Posterior cingulate gyrus (tissue), 11 donors: ENCODE measurements at places on chromosomes 3 and 15.

GRCh38 chr3:187274977-187275338 lies 16.6 kb downstream of the MASP1 start:
- DNase-seq: no peak

DNA sequence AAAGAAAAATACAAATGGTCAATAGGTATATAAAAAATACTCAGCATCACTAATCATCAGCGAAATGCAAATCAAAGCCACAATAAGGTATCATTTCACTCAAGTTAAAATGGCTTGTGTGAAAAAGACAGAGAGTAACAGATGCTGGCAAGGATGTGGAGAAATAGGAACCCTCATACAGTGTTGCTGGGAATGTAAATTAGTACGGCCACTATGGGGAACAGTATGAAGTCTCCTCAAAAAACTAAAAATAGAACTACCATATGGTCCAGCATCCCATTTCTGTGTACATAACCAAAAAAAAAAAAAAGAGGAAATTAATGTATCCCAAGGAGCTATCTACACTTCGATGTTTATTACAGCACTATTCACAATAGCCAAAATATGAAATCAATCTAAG lies 98.1 kb upstream of the TGFBR2 start:
- DNase-seq: no peak

GRCh38 chr15:31598620-31599019 lies 272.0 kb downstream of the KLF13 start:
- no peak for DNase-seq

GRCh38 chr3:94564247-94564646 lies 501.4 kb downstream of the NSUN3 start:
- DNase-seq: no peak

DNA sequence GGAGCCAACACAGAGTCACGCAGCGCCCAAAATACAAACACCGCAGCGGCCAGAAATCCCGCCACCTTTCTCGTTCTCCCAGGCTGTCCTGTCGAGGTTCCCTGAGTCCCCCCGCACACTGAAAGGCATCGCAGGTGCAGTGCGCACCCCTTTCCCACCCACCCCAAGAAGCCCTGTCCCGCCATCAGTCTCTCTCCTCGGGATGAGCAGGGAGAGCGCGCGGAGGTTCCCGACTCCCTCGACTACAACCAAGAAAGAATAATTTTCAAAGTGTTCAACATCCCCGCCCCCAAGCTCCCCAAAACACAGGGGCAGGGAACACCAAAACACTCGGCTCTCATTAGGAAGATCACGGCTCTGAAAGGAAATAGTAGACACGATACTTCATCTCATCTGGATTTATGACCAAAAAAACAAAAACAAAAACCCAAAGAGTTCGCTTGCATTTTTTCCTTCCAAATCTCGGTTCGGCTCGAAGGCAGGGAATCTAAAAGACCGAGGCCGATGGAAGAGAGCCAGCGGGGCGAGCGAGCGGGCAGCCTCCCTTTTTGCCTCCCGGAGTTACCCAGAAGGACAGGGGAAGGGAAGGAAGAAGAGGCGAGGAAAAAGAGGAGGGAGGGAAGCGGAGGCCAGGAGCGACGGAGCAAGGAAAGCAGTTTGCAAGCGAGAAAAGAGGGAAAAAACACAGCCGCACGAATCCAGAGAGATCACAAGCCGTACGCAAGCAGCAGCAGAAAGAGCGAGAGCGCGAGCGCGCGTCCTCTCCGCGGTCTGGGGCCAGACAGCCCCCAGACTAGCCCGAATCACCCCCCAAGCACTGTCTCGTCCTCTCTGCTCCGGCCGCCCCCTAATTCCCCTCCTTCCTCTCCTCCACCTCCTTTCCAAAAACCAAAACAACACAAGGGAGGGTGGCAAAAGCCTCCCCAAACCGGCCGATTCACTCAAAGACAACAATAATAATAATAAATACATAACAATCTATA lies 808 bp downstream of the BCL6 start:
- DNase-seq: peak; percentile 80

DNA sequence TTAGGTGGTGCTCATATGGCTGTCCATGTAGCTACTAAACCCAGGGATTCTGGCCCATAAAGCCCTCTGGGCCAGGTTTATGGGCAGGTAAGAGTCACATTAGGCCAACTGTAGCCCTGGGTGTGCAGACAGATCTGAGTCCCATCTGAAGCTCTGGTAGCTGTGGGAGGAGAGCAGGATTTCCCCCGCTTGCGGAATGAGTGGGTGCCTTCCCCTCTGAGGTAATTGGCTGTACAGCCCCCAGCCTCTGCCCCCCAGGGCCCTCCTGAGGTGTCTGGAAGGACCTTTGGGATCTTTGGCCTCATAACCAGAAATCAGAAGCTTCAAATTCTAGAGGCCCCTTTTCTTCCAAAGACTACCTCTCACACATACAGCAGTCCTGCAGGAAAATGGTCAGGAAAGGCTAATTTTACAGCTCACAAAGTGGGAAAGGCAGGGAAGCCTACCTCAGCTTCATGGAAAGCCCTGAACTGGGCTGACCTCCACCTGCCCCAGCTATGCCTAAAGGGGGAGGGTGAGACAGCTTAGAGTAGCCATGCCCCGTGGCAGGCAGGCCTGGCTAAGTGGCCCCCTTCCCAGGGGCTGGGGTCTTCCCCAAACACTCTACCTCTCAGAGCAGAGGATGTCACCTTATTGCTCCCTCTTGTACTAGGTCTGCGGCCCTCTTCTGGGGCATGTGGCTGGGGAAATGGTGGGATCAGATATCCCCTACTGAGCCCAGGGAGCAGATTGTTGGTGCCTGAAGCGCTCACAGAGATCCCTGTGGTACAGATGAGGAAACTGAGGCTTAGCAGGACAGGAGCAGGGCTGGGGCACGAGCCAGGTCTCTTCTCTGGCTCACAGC lies 16.8 kb downstream of the HEMK1 start:
- DNase-seq: no peak

DNA sequence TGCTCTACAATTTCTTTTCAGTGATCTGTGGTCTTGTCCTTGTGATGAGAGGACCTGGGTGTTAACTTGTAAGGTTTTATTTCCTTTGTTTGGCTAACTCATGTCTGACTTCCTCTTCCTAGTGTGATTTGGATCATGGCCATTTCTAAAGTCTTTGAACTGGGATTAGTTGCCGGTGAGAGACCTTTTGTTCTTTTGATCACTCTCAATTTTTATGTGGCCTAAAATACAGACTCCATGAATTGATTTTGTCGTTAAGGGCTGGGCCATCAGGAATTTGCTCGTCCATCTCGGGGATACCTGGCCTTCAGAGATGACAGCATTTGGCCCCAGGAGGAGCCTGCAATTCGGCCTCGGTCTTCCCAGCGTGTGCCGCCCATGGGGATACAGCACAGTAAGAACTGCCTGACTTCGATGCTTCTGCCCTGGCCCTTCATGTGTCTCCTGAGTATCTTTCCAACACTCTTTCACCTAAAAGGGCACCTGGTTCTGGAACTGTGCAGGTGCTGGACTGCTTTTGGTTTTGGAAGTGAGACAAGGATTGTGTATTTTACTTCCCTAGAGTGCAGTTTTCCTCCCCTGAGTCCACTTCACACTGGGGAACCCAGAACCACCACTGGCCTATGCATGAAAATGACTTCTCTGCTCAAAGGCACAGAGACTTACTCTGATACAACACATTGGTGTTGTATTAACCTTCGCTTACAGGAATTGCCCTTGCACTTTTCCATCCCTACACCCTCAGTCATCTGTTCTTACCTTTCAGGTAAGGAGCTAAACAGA lies 13.1 kb upstream of the LRRC2 start:
- DNase-seq: no peak

GRCh38 chr3:194296454-194297263 lies 54.5 kb downstream of the CPN2 start:
- no peak for DNase-seq

- DNase-seq: no peak
Observed at GRCh38 chr15:38642689-38643270, 78.2 kb upstream of the RASGRP1 start.

- DNase-seq: no peak
Observed at GRCh38 chr3:178421069-178421468, 115.2 kb upstream of the KCNMB2 start.

GRCh38 chr3:65130782-65131181 lies 443.0 kb upstream of the ADAMTS9 start:
- no peak for DNase-seq
